NCI-H1694 (cell line): ENCODE measurements at places on chromosomes 3 and 15.

GRCh38 chr3:100261485-100261903 lies 702 bp downstream of the TBC1D23 start:
- no peak for DNase-seq

DNA sequence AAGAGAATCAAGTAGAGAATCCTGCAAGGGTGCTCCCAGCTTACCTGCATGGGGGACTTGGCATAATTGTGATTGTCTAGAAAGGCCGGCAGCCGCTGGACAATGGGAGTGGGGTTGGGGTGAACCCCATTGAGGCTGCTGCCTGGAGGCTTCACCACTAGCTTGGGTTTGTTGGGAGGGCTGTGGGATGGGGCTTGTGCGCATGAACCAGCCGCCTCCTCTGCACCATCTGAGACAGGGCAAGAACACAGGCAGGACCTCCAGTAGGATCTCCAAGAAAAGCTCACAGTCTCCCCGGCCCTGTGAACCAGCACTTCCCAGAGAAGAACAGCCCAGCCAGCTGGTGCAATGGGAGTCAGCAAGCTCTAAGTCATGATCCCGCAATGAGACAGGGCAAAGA lies 39.8 kb downstream of the SEMA3G start:
- DNase-seq: no peak

GRCh38 chr3:45775571-45776300 lies 20.6 kb downstream of the SLC6A20 start:
- DNase-seq: no peak

- peak; percentile 27 for DNase-seq
Observed at GRCh38 chr3:36969540-36970432, 23.1 kb downstream of the EPM2AIP1 start.

DNA sequence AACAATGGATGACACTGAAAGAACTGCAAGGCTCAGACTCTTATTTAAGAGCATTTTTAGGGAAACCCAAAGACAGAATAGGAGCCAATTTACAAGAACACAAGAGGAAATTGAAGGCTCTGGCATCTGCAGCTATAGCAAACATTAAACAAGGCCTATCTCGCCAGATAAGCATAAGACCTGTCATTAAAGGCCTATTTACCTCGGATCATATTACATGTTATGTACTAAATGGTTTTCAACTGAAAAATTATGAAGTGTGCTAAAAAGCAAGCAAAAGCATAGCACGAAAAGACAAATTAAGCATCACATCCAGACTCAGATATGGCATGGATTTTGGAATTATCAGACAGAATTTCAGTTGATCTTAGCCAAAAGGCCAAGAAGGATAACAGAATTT lies 617.1 kb downstream of the SQOR start:
- no peak for DNase-seq

GRCh38 chr15:46312133-46312740 lies 677.4 kb downstream of the SQOR start:
- peak; percentile 81 for DNase-seq
